ENCODE measurements at places on chromosomes 4 and X.

- no peak for DNase-seq
These were observed 221.0 kb downstream of the PALLD start for GRCh38 chr4:168717847-168718246.

- DNase-seq, result no peak
These were observed 131.1 kb upstream of the SCML1 start for GRCh38 chrX:17606231-17606630.

DNA sequence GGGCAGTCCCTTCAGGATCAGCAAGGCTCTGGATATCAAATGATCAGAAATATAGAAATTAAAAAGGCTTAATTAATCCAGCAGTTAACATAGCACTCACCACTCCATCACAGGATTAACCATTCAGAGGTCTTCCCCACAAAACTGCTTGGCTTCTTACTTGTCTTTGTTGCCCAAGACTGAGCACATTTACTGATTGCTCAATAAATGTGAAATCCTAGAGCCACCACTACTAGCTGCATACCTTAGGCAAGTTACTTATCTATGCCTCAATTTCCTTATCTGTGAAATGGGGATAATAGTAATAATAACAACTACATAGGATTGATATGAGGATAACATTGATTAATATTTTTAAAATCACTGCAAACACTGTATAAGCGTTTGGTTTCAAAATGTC, 124.2 kb downstream of the ARHGAP6 start:
- DNase-seq, result no peak

DNA sequence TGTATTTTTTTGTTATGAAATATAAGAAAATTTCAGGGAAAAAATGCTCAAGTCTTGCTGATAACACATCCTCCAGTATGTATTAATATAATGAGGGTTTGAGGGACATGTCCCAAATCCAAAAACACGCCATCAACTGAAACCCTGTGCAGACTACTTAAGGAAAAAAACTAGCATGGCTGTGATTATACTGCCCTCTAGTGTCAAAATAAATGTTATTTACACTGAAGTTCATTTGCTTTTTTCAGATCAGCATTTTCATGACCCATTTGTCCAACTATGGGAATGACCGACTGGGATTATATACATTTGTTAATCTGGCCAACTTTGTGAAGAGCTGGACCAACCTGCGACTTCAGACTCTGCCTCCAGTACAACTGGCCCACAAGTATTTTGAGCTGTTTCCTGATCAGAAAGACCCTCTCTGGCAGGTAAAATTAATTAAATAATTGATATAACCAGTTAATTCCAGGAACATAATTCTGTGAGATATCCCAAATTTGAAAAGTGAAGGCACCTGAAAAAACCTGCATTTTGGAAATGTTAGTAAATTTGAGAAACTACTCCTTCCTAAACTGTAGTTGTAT, 128.5 kb downstream of the PRSS12 start:
- peak; percentile 65 for DNase-seq

DNA sequence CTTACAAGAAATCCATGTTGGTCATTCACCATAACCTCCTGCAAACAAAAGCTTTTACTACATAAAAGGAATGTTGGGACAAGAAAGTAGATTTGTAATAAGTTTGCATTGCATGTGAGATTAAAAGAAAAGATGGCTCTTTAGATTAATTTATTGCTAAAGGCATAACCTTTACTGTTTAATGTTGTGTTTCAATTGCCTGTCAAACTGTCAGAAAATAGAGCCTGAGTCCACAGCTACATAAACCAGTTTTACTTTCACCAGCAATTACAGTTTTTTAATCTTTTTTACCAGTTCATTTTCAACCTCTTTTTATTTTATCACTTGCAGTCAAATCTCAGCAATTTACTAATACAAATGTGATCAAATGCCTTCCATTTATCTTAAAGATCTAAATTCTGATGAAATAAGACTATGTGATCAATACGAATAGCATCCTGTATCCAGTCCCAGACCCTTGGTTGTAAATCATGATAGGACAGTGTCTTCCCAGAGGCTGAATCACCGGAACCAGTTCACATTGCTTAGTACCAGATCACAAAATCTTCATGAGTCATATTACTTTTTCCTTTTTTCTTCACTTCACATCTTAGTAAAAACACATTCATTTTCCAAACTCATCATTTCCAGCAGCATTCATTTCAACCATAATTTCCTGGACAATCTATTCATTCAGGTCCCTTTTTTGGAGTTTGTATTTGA, 95.4 kb upstream of the FRG1 start:
- no peak for DNase-seq

DNA sequence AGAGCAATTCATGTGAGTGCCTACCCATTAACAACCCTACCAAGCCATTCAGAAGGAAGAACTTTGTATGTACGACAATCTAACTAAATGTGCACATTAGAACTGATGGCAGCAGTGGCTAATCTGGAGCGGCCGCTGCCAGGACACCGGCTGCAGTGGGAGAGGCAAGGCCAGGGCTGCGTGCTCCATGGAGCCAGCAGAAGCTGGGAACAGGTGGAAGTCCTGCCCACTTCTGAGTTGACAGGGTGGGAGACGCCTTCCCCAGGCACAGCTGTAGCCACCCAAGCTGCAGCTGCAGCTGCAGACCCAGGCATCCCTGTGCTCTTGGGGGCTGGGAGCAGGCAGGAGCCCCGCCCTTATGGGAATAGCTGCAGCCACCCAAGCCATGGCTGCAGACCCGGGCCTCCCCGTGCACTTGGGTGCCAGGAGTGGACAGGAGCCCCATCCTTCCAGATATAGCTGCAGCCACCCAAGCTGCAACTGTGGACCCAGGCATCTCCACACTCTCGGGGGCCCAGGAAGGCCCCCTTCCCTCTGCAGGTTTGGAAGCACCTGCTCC, 79.1 kb upstream of the DDX60 start:
- DNase-seq, result no peak

DNA sequence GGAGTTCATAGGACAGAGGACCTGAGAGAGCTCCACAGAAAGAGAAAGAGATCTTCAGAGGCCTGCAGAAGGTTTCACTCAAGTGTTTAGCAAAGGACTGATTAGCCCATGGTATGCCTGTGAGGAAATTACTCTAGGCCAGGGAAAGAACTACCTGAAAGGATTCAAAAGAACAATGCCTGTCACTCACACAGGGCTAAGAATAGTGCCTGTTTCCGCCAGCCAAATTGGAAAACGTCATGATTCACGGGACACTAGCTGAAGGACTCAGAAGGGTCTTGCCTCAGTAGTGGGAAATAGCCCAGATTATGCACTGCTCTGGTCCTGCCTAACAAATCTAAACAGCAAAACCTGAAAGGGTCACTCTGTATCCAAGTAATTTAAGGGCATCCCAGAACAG, 21.1 kb downstream of the SYTL4 start:
- no peak for DNase-seq

DNA sequence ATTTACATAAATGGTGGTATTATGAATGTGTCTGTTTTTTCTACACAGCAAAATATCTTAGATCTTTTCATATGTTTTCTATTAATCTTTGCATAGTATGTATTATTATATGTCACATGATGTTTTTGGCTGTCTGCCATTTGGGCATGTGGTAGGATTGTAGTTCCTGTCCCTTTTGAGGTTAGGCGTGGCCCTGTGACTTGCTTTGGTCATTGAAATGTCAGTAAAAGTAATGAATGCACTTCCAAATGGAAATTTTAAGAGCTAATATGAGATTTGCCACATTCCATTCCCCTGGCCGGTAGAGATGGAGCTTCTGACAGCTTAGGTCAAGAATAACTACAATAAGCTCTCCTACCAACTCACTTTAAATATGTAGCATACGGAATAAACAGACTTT, 45.1 kb downstream of the JADE3 start:
- peak; percentile 37 for DNase-seq

GRCh38 chr4:80014531-80014930, 58.5 kb downstream of the ANTXR2 start:
- DNase-seq, result no peak

- DNase-seq, result peak; percentile 77
These were observed 35.5 kb upstream of the SORBS2 start for GRCh38 chr4:185847352-185848097.

DNA sequence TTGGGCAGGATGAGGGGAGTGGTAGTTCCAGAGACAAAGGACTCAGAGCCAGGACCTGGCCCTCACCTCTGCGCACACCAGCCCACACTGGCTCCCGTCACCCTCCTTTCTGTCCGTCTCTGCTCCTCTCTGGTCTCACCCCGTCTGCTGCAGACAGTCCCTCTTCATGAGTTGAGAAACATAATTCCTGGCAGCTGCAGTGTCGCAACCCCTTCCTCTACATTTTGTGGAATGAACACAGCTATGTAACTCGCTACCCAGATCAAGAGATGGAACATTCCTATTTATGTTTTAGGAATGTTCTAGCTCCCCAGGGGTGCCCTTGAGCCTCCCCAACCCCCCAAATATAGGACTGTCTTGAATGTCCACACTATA, 59.3 kb downstream of the SHROOM2 start:
- DNase-seq, result no peak

- DNase-seq, result peak; percentile 1
These were observed 16.3 kb downstream of the KLF8 start for GRCh38 chrX:56248492-56248891.

DNA sequence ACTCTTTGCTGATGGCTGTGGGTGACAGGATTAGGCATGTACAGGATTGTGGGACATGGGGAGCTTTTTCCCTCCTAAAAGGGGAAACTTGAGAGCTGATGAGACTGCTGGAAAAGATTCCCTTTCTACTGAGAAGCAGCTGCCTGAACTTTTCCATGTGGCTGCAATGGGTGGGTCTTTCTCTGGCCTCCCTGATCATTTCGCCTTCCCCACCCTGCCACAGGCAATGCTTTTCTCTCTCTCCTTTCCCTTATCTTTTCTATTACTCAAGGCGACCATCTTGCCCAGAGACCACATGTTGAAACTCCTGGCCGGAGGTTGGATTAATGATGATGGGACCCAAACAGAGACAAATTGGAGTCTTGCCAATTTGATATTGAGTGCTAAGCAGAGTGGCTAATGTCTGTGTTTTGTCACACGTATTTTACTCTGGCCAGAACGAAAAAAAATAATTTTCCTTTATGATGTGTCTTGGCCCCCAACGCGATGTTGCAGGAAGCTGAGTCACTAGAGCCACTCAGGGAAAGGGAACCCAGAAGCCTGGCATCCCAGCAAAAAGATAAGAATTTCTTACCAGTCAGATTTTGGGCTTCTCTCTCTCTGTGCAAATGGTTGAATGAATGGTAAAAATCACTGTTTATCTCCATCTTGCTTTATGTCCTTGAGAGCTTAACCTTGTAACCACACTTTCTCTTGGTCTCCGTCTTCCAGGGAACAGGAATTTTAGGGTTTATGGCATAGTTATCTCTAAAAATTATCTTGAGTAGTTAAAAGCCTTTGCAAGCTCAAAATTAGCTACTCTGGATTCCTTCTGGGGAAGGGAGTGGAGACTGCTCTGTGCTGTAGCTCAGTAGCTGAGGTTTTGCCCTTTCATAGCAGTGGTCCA, 19.4 kb upstream of the ATP8A1 start:
- no peak for DNase-seq

Measured in HFF-Myc (cell line).